Fibroblast of upper back skin (primary cell): ENCODE measurements at places on chromosomes 2 and 18.

DNA sequence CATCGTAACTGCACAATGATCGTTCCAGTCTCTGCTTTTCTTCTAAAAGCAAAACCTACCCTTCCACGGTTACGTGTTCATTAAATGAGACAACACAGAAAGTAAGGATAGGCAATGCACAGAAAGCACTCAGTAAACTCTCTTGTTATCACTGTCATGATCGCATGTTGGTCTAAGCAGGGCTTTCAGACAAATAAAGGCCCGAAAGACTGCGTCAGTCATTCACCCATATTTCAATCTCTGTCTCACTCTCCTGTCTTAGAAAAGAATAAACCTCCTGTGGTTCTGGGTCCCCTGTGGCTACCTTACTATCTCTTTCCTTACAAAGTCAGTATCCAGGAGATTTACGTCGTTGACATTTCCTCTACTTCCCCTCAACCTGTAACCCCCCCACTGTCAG is 160.9 kb downstream of the VAPA start:
- no peak for DNase-seq

- no peak for DNase-seq
Observed at GRCh38 chr2:50748671-50749070, 283.3 kb downstream of the NRXN1 start.

DNA sequence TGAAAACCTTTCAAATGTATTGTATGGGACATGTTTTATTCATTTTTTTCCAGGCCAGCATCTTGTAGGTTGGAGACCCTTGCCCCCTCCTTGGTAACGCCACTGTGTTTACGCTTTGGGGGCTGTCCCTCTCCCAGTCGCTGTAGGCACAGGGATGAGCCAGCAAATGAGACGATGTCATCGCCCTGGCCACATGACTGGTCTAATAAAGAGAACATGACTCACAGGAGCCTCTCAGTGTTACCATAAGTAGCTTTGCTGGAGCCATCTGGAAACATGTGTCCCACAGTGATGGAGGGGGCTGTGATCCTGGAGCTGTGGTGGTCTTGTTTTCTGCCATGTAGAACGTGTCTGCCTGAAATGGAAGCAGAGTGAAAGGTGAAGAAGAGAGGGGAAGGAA is 78.9 kb downstream of the CD8B2 start:
- no peak for DNase-seq

GRCh38 chr18:26386441-26386840 is 160.2 kb downstream of the TAF4B start:
- peak; percentile 73 for DNase-seq

DNA sequence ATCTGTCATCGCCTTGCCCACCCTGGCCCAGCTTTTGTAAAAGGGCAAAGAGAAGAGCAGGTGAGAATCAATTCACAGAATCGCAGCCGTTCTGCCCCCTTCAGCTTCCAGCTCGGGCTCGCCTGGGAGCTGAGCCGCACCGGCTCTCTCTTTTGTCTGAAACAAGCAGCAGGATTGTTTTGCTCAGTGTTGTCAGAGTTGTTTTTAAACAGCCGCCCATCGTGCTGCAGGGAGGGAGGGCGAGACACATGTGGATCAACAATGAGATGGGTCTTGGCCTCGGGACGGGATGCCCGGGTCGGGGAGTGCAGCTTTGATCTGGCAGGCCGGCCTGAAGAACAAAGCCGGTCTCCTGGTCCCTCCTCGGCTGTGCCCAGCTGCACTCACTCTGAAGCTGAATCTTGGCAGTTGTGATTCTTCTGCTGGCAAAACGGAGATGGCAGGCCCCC is 39.7 kb upstream of the HDAC4 start:
- no peak for DNase-seq

GRCh38 chr18:36075862-36076587 is 8.7 kb upstream of the RPRD1A start:
- peak; percentile 45 for DNase-seq

- DNase-seq: peak; percentile 67
Observed at GRCh38 chr2:23042216-23042906, 342.6 kb upstream of the KLHL29 start.

DNA sequence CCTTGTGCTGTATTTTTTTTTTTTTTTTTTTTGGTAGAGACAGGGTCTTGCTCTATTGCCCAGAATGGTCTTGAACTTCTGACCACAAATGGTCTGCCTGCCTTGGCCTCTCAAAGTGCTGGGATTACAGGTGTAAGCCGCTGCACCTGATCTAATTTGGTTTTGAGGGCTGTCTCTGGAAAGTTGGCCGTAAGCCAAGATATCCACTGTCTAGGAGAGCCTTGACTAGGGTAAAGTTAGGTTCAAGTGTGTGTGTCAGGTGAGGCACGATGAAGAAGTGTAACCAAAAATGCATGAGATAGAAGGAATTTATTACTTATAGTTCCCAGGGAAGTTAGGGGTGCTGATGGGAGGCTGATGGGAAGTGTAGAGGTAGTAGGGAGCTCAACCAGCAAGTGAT is 46.7 kb downstream of the INO80C start:
- no peak for DNase-seq

GRCh38 chr2:85936421-85937068 is 47.8 kb upstream of the ST3GAL5 start:
- DNase-seq: no peak

GRCh38 chr2:66405473-66405872 is 29.5 kb upstream of the MEIS1 start:
- no peak for DNase-seq

DNA sequence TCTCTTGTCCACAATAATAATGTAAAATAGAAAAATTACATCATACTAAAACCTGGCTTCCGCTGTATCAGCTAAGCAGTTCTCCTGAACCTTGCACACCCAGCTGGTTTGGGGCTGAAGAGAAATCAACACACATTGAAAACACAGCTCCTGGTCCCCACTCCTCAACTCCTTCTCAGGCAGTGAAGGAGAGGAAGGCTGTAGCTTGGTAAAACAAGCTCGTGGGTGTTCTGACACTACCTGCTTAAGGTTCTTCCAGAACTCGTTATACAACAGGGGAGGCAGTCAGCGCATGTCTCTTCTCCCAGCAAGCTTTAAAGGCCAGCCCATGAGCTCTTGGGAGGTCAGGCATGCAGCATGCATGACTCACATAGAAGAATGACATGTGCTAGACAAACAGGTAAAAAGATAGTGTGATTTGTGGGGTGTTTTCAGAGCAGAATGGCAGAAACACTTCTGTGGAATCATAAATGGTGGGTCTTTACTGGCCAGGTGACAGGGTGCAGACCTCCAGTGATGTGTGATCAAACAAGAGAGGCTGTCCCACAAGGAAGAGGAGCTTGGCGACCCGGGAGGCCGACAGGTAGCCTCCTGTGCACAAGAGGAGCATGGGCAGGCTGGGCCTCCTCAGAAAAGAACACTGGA is 69.1 kb downstream of the UXS1 start:
- DNase-seq: no peak

- no peak for DNase-seq
Observed at GRCh38 chr2:240162032-240162431, 21.6 kb upstream of the OTOS start.

GRCh38 chr2:9318461-9319337 is 104.6 kb downstream of the ITGB1BP1 start:
- no peak for DNase-seq

GRCh38 chr2:207049122-207049521 is 109.8 kb downstream of the CPO start:
- no peak for DNase-seq

DNA sequence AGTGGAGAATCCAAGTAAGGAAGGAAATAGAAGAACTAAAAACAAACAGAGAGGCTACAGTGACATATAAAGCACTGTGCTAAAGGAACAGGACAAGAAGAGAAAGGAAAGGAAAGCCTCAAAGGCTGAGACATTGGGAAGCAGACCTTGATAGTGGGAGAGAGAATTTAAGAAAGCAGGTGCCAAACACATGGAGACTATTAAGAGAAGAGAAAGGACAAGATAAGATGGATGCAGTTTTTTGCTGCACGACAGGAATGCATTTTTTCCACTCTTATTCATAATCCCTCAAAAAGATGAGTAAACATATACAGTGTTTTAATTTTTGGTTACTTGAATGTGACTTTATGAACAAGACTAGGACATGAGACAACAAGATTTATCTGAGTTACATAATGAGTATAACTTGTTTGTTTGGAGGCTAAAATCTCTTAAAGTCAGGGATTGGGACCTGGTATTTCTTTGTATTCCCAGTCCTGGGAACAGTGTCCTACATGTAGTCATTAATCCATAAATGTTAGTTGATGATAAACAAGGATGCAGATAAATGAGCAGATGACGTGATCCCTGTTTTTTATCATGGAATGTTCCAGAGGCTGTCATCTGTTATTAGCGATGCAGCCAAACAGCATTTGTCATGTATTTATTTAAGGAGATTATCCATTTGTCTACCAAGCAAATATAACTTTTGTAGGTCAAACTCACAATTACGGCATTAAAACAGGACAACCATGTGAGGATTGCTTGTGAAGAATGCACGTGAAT is 141.7 kb downstream of the DNER start:
- no peak for DNase-seq

DNA sequence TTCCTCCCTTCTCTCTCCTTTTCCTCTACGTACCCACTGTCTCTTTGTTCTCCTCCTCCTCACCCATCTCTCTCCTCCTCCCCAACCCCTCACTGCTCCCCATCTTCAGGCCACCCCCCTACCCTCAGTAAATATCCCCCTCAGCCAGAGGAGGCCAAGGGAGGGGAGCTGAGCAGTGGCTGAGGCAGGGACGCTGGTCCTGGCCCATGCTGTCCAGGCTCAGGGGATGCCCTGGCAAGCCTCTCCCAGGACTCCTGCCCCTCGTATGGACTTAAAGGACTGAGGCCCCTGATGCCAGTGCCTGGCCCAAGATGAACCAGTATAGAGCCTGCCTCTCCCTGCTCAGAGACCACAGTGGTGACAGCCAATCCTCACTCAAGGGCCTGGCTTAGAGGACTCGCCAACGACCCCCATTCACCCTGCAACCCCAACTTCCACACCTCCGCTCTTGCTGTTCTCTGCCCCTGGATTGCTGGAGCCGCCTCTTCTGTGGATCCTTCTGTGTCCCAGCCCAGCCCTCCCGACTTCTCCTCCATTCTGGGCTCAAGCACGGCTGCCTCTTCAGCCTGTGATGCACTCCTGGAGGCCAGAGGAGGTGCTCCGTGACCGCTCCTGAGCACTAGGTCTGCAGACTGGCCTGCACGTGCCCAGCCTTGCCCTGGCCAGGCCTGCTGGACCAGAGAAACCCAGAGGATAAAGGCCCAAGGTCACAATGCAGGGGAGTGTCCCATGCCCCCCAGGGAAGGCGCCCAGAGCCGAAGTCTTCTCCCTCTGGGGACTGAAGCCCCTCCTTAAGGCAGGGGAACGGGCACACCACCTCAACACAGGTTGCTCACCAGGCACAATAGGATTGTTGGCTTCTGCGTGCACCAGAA is 9.5 kb upstream of the DUSP2 start:
- DNase-seq: no peak

GRCh38 chr2:55136138-55136541 is 85.9 kb upstream of the RTN4 start:
- no peak for DNase-seq
